ENCODE measurements at places on chromosomes 5 and 9.

DNA sequence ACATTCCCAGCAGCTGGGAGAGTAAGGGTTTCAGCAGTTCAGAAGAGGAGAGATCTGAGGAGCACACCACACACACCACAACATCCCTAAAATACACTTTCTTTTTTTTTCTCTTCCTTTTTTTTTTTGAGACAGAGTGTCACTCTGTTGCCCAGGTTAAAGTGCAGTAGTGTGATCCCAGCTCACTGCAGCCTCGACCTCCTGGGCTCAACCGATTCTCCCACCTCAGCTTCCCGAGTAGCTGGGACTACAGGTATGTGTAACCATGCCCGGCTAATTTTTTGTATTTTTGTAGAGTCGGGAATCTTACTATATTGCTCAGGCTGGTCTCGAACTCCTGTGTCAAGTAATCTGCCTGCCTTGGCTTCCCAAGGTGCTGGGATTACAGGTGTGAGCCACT lies 9.7 kb upstream of the UBAP1 start:
- DNase-seq, result no peak

DNA sequence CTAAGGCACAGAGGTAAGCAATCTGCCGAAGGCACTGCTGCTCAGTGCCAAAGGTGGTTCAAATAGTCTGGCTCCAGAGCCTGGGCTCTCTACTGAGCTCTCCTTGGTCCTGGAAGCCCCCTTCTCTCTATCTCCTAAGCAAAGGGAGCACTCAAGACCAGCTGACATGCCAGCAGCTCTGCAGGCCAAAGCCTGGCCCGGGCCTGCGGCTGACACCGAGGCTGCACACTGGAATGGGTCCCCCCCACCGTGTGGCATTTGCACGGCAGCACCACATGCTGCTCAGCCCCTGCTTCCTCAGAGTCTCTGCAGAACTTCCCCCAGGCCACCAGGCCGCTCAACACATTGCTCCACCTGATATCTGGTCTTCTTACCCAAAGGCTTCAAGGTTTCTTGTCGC lies 57.8 kb upstream of the GOLPH3 start:
- no peak for DNase-seq

- DNase-seq, result no peak
Observed at GRCh38 chr5:72283358-72283757, 36.7 kb downstream of the MRPS27 start.

DNA sequence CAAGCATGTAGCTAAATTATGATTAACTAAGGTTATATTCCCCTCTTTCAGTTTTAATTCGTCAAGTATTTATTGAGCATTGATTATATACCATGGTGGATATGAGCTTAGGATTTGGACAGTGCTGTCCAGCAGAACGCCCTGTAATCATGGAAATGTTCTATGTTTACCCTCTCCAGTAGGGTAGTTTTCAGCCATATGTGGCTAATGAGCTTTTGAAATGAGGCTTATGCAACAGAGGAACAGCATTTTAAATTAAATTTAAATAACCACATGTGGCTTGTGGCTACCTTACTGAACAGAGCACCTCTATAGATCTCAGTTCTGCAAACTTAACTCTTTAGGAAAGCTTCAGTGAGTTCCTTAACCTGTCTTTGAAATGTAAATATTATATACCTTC lies 59.1 kb downstream of the JMY start:
- no peak for DNase-seq

DNA sequence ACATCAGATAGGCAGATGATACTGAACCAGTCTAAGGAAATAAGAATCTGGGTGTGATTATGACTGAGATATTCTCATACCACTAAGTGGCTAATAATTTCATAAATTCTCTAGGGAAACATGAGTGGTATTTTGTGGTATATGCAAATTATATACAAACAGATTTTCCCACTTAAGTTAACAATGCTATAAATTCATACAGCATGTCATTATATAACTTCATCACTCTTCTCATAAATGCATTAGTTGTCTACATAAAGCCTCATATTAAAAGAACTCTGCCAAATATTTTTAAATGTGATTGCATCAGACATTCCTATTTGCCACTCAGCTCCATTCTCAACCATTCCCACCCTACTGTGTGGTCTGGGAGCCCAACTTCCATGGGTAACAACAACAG lies 226.5 kb downstream of the TLE1 start:
- peak; percentile 9 for DNase-seq

DNA sequence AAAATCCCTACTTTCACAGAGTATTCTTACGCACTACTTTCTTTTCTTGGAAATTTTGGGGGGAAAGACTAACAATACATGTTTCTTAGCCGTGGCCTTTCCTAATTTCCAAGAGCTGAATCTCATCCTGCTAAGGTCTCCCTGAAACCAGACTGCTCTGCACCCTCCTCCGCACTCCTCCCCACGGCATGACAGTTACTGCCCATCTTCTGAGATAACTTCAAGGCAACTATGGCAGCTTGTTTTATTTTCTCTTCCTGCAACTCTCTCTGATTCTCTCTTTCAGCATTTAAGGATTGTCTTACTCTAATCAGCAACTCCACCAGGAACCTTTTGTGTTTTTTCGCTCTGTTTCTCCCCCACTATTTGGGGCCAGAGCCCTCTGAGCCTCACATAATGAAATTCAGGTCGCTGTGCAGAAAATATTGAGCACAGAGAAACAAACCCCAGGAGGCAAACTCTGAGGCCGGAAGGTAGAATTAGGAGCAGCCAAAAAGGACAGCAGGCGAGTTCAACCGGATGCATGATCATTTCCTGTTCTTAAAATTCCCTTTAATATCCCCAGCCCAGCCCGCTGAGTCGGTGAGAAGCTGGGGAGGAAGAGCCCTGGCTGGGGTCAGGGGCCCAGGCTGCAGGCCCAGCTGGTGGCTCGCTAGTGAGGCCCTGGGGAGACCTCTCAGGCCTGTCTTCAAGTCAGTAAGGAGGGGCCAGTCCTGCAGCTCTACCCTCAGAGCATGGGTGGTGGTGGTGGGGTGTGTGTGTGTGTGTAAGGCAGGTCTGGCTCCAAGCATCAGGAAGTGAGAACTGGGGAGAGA lies 213.6 kb upstream of the S1PR3 start:
- DNase-seq, result no peak

DNA sequence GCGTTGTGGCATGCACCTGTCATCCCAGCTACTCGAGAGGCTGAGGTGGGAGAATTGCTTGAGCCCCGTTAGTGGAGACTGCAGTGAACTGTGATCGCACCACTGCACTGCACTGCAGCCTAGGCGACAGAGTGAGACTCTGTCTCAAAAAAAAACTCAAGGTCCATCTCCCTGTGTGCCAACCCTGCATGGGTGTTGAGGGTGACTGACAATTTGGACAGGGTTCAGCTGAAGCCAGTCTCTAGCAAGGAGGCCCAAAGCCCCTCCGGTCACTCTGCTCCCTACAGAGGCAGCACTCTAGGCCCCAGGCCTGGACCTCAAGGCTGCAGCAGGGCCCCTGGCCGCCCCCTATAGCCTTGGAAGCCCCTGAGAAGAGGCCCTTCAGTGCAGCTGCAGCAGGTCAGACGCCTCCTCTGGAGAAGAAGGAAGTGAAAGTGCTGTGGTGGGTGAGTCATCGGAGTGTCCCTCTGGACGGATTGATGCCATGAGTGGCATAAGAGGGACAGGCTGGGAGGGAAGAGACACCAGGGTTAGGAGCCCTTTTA lies 39.2 kb upstream of the NEK6 start:
- peak; percentile 66 for DNase-seq

DNA sequence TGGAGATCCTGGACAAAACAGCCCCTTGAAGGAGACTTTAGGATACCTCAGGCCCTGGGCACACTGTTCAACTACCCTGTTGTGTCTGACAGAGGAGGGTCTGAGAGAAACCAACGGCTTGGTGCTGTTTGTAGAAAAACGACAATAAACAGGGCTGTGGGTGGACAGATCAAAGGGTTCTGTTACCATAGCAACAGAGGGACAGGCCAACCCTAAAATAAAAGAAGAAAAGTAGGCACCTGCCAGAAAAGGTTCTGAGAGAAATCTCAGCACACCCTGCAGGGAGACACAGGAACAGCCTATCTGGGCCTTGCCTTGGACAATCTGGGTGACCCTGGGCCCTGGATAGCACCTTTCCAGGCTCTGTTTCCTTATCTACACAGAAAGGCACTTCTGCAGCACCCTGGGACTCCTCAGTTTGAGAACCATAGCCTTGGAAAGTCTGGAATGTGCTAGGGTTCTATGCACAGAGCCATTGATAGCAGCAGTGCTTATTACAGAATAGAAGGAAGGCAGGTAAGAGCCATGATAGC lies 104.8 kb upstream of the TBC1D2 start:
- no peak for DNase-seq

- no peak for DNase-seq
Observed at GRCh38 chr9:116792271-116792670, 105.2 kb downstream of the TRIM32 start.

- DNase-seq, result peak; percentile 12
Observed at GRCh38 chr5:68884883-68885282, 208.9 kb upstream of the SLC30A5 start.

DNA sequence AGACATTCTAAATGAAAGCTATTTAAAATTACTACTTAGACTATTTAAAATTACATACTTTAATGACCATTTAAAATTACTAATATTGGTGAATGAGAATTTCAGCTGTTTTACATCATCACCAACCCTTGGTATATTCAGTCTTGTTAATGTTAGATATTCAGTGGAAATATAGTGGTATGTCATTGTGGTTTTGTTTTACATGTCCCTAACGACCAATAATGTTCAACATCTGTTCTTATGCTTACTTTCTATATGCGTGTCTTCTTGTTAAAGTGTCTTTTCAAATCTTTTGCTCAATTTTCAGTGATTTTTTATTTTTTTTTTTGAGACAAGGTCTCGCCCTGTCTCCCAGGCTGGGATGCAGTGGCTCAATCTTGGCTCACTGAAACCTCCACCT lies 279.3 kb upstream of the TARS1 start:
- no peak for DNase-seq

DNA sequence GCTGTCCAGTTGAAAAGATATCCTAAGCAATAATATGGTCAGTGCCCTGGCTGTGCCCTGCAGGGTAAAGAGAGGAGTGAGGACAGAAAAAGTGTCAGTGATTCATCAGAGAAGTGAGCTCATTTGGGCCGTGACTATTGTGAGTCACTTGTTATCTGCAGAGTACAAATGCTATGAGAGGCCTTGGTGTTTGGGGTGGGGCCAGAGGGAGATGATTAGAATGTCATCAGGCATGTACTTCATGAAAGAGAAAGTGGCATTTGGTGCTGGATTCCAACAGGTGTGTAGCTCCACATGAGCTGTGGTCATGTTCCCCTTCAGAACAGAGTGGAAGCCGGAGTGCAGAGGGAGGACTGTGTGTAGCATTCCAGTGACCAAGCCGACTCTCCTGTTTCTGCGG lies 174.1 kb downstream of the KDM4C start:
- peak; percentile 24 for DNase-seq

GRCh38 chr5:1444361-1445189 lies 665 bp downstream of the SLC6A3 start:
- DNase-seq, result no peak

DNA sequence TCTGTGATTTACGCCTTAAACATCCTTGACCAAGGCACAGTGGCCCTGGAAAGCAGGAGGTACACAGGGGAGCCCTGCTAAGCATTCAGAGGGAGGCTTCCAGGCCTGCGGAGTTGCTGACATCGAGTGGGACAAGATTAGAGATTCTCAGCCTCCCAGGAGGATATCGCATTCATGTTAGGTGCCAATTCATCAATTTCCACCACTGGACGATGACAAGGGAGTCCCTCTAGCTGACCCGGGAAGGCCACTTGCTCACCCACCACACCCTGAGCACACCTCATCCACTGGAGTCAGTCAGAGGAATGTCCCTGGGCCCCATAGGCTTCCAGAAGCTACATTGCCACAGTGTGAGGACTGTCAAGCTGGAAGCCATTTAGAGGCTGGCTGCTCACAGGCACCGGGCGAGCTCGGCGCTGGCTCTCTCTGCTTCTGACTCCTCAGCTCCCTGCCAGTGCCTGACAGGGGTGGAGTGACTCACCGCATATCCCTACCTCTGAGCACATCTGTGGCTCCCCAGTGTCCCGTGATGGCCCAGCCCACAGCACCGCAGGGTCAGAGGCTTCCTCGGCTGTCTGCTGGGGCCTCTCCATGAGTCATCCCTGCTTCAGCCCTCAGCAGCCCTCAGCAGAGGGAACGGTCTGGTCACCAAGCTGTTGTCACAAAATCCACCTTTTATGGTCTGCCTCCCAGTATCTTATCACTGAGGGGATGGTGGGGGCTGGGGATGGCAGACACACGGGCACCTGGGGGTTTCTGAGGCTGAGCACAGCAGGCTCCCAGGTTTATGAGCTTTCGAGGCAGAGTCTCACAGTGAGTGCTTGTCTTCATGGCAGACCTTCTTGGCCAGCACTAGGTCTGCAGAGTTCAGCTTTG lies 117.5 kb downstream of the ZNF608 start:
- DNase-seq, result peak; percentile 91

- no peak for DNase-seq
Observed at GRCh38 chr9:32011049-32011448, 373.4 kb upstream of the ACO1 start.

- DNase-seq, result no peak
Observed at GRCh38 chr9:1875921-1876448, 139.2 kb upstream of the SMARCA2 start.

DNA sequence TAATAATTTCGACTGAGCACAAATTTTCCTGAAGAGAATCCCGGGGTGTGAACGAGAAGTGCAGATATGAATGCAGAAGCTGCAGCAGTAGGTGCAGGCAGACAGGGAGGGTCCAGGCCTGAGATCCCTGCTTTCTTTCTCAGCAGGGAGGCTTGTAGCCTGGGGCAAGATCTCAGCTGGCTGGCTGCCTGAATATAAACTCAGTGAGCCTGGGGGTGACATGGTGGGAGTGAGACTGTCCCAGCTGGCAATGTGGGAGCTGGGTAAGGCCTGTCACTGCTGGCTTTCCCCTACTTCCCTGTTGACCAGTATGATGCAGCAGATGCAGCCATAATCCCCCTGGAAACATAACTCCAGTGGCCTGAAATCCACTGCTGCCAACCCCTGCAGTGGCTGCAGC lies 325.2 kb downstream of the CETN3 start:
- no peak for DNase-seq

- no peak for DNase-seq
Observed at GRCh38 chr5:175718401-175719108, 60.7 kb downstream of the HRH2 start.

GRCh38 chr5:158054223-158055110 lies 195.5 kb upstream of the CLINT1 start:
- DNase-seq, result no peak

- DNase-seq, result no peak
Observed at GRCh38 chr5:140273401-140273877, 29.5 kb downstream of the PFDN1 start.

DNA sequence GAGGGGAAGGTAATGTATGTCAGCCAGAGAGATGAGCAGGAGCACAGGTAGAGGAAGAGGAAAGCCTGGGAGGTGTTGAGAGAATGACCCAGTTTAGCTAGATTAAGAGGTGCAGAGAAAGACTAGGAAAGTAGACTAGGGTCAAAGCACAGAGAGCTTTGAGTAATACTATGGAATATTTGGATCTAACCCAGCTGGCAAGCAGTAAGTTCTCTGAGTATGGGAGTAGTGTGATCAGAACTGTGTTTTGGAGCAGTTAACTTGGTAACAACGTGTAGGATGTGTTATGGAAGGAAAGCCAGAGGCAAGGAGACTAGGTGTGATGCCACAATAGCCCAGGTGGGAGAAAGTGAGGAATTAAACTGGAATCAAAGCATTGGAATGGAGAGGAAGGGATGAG lies 84.9 kb upstream of the PTGER4 start:
- DNase-seq, result peak; percentile 6
